ENCODE measurements at places on chromosomes 7 and 10.

GRCh38 chr7:16975712-16976111, 93.9 kb upstream of the AGR3 start:
- DNase-seq = no peak

DNA sequence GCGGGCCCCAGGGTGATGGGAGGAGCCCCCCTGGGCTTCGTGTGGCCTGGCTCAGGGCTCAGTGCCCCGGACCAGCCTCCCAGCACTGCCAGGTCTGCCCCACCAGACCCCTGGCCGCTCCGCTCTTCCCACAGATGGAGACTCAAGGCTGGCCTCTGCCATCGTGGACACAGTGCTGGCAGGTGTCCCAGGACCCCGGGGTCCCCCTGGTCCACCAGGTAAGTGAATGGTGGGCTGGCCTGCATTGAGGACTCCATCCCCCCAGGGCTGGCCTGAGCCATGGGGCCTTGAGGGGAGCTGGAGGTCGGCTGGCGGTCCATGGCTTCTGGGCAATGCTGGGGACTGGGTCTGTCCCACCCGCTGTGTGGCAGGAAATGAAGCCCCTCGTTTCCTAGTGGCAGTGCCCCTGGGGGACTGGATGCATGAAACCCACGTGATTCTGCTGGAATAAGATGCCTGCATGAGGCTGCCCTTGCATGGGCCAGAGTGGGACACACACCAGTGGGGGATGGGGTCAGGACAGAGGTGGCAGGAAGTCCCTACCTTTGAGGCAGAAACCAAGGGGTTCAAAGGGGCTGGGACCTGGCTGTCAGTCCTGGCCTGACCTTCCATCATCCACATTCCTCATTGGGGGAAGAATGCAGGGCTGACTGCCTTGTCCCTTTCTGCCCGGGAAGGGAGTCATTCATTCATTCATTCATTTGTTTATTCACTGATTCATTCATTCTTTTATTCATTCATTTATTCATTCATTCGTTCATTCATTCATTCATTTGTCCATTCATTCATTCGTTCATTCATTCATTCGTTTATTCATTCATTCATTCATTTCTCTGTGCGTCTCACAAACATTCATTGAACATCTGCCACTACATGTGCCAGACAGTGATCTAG, 81.8 kb downstream of the MYL10 start:
- DNase-seq = no peak

GRCh38 chr10:23204773-23205172, 12.7 kb downstream of the PTF1A start:
- DNase-seq = no peak

DNA sequence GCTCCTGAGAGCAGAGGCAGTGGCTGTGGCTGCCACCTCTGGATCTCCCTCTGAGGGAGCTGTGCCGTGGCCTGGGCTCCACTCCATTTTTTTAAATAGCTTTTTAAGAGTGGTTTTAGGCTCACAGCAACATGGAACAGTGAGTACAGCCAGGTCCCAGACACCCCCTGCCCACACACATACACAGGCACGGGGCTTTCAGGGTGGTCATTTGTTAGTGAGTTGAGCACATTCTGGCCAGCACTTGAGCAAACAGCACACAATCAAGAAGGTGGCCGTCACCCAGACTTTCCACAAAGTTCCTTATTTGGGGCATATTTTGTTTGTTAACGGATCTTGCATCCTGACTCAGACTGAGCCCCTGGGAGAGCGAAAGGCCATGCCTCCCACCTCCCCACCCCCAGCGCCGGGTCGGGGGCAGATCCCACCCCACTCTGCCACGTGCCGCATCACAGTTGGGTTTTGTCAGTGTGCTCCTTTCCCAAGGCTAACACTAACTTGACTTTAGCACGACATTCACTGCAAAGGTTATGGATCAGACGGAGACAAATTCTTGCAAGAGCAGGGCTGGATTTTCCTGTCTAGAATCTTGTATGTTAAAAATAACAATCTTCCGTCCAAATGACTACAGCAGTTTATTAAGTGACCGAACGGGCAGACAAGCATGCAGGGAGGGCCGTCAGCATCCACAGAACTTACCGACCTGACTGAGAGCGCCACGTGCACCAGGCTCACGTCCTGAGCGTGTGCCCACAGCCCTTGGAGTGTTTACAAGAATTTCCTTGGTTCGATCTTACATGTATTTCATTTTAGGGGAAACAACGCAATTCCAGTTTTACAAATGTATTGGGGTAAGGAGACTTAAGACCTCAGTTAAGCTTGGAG, 156.5 kb upstream of the NPS start:
- no peak for DNase-seq

- no peak for DNase-seq
Measured at GRCh38 chr10:69217119-69217754, 2.9 kb upstream of the HKDC1 start.

GRCh38 chr10:17029581-17030271, 99.9 kb downstream of the CUBN start:
- peak; percentile 92 for DNase-seq

- DNase-seq = no peak
Measured at GRCh38 chr7:139750459-139751095, 27.2 kb downstream of the HIPK2 start.

- DNase-seq = no peak
Measured at GRCh38 chr10:48498940-48499510, 105.8 kb downstream of the ARHGAP22 start.

GRCh38 chr10:109961174-109962001, 38.1 kb upstream of the XPNPEP1 start:
- no peak for DNase-seq

GRCh38 chr10:77685432-77685831, 47.8 kb upstream of the KCNMA1 start:
- DNase-seq = no peak

DNA sequence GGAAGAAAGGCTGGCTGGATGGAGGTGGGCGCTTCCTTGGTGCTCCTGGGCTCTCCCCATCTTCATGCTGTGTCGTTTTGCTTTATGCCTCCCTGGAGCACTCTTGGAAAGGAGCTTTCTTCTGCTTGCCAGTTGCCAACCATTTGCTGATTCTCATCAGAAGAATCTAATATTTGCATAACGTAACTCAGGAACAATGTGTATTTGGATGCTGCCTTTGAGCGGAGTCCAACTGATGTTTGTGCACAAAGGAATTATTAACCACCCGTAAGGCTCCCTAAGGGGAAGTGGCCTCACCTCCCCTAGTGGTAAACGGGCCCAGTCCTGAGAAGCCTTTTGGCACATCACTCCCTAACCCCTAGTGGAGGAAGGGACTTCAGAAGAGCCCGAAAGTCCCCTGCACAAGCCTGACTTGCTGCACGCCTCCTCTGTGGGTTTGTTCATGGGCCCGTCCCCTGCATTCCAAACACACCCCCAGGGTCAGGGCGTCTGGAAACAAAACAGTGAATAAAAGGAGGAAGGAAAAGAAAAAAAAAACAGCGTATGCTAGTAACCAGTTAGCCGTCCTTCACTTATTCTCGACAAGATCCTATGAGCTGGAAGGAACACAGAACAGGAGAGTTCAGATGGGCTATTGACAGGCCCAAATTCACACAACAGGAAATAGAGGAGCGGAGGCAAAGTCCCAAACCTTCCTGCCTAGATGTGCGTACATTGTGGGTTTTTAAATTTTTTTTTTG, 602.2 kb downstream of the LRMDA start:
- no peak for DNase-seq

DNA sequence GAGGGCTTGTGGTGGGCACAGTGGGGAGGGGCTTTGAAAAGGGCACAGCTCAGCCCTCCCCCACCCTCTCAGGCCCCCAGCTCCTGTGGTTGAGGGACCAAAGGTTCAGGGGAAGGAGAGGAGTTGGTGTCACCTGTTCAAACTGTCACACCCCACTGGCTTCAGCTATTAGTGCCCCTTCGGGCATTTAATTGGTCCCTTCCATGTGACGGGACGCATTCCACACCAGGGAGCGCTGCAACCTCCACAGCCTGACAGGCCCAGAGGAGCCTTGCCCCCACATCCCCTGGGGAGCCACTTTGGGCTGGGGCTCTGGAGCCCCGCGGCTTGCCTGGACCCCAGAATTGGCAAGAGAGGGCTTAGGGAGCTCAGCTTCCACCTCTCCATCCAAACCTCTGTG, 75.7 kb downstream of the C10orf105 start:
- DNase-seq = no peak

DNA sequence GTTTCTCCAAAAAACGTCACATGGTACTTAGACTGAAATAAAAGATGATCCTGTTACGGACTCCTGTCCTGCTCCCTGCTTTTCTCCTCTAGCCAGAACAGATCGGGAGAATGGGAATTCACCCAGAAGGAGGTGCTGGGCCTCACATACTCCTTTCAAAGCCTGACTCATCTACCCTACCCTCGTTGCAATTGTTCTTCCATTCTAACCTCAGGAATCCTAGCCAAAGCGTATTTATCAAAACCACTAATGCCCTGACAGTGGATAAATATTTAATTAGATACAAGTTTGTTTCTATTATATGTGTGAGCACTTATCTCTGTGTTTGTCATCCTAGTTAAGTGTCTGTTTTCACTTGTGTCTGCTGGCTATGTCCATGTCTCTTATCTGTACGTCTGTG, 21.7 kb downstream of the ZCWPW1 start:
- no peak for DNase-seq

GRCh38 chr7:142864980-142865747, 10.3 kb downstream of the EPHB6 start:
- no peak for DNase-seq

DNA sequence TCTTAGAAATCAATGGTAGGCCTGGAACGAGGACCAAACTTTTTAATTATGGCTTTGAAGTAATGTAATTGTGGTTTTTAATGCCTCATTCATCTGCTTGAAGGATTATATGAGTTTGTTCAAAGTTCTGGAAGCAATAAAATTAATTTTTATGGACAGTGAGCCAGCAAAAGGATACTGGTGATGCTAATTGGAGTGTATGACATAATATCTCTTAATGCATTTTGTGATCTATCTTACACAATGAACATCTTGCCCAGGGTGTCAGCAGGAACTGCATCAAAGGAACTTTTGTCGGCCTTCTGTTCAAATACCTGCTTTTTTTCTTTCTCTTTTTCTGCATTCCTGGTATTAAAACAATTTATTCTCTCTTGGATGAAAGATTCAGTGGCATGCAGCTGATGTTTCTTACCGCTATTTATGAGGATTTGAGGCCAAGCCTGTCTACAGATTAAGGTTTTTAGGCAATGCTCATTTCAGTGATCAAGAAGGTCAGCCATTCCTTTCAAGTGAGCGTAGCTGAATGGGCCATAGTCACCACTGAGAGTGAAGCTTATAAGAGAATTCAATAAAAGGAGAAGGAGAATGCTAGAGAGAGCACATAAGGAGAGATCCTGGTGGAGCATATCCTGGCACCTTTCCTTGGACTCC, 974.8 kb downstream of the SORCS3 start:
- no peak for DNase-seq

GRCh38 chr7:36280840-36281812, 108.5 kb upstream of the ANLN start:
- DNase-seq = peak; percentile 35

DNA sequence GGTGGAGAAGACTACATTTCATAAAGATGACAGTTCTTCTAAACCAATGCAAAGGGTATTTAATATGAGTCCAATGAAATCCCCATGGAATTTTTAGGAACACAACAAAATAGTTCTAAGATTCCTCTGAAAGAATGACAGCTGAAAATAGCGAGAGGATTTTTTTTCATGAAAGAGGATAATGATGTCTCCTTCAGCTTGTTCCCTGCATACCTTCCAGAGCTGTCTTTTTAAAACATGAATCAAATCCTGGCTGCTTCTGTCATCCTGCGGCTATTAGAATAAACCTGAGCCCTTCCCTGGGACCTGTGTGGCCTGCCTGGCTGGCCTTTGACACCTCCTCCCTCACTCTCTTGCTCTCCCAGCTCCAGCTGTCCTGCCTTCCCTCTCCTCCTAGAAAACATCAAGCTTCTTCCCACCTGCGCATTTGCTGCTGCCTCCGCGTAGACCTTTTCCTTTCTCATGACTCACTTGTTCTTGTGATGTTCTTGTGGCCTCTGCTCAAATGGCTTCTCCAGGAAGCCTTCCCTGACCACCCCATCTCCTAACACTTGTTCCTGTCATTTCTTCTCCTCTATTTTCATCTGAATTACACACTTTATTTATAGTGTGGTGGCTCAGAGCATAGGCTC, 57.4 kb downstream of the EEPD1 start:
- DNase-seq = no peak

DNA sequence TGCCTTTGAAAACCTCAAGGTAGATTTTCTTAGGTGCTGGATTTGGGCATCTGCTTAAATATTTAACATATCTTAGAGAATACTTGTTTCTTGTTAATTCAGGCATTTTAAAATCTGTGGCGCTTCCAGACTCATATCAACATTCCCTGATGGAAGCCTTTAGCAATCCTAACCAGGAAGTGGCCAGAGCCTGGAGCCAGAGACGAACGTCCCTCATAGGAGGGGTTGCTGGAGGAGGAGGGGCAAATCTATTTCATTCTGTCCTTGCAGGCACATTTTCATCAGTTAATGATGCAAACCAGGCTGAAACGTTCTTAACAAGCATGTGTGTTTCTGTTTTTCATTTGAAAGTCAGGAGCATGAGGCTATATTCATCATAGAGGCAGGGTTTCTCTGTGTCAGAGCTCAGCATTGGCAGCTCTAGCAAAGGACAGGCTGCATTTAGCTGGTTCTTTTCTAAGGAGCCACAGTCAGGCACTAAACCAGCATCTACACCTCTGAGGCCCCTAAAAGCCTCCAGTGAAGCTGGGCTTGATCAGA, 17.8 kb upstream of the IFIT2 start:
- DNase-seq = no peak

GRCh38 chr7:105830405-105831301, 45.7 kb downstream of the ATXN7L1 start:
- no peak for DNase-seq

DNA sequence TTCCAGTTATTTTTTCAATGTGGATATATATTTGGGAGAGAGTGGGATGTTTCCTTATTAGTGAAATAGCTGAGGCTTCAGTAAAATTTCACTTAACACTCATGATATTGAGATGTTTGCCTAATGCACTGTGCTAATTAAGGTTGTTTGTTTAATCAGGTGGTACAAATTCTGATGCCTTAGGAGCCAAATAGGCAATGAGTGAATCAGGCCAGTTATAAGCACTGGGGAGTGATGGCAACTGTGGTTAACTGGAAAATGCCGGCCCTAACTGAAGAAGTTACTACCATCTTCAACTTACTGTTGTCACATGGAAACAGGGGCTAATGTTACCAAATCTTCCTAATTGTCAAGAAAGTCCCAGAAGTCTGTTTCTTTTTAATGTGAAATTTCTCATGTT, 32.0 kb downstream of the VCL start:
- DNase-seq = no peak

GRCh38 chr10:113496111-113497109, 56.4 kb upstream of the HABP2 start:
- DNase-seq = no peak
